ENCODE measurements at places on chromosomes 1 and 21.

GRCh38 chr1:36561361-36561724 lies 78.6 kb upstream of the CSF3R start:
- DNase-seq, result no peak

DNA sequence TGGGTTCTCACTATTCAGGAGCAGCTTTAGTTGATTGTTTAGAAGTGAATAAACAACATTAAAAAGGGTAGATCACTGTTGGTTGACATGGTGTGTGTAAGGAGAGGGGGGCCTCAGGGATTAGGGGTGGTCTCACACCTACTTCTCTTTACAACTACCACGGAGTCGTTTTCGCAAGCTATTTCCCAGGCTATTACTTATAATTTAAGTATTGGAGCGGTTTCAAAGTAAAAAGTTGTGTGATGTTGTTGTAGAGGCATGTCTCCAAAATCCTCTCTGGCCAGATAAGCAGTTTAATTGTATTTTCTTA lies 1.3 kb downstream of the GPSM2 start:
- no peak for DNase-seq

DNA sequence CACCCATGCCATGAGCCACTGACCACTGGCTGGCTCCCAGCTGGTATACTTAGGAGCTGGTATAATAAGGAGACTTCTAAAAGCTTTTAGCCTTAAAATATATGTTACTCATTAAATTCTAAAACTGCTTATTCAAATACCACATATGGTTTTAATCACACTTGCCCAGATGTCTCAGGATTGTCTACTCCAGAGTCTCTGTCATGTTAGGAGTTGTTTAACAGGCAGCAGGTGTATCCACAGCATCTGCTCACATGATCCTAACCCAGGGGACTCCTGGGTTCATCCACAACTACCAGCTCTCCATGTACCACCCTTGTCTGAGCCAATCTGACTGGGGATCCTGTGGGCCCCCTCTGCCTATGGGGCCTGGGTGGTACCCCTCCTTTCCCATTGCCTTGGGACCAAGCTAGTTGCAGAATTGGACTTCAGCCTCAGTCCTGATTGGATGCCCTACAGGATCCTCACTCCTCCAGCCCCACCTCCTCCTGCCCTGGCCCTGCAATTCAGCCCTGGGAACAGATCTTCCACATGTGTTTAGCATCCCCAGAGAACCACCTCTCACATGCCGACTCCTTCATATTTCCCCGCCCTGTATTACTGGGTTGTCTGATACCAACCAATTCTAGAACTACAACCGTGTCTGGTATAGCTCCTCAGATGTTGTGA lies 61.3 kb downstream of the BCAR3 start:
- no peak for DNase-seq

DNA sequence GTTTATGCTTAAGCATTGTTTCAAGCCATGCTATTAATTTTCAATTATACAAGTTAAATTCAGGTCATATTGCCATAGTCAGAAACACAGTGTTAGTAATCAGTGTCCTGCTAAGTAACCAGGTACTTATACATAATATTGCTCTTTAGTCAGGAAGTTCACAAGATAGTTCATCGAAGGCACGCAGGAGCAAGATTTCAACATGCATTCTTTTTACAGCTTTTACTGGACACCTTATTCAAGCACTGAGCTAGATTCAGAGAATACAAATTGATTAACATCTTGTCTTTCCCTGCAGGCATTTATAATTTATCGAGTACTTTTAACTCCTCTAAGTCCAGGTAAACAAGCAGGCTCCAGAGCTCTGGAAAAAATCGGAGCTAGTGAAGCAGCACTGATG lies 202.3 kb upstream of the BRINP3 start:
- DNase-seq, result no peak

GRCh38 chr1:107804134-107804533 lies 160.8 kb downstream of the VAV3 start:
- DNase-seq, result no peak

DNA sequence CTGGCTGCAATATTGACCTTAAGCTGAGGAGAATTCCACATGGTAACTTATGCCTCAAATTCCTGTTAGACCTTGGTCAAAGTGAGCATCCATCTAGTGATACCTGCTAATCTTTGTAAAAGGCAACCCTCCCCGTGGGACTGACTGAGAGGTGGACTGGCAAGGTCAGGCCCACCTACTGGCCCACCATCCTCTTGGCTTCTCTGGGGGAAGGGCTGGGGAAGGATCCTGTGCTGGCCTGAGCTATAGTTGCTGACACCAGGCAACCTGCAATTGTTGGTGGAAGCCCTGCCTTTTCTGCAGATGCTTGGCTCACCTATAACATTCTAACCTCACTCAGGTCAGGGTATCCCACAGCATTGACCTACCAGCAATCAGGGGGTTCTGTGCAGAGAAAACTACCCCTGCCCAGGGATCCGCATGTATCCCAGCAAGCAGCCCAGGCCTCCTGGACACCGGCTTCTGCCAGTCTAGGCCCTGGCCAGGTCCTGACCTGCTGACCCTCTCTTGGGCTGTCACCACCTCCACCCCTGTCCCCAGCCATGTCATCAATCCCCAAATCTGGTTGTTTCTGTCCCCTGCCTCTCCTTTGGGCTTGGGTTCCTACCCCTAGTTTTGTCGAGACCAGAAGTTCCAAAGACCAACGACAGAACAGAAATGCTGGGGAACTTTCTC lies 108.1 kb upstream of the EDN2 start:
- no peak for DNase-seq

GRCh38 chr1:240811256-240811655 lies 199.3 kb upstream of the GREM2 start:
- no peak for DNase-seq

Measured in NCI-H748 treated with DMSO at 0.1 percent for 48 hours (cell line).